ENCODE measurements at places on chromosomes 2 and 18. TPM values are rescaled to one million over a fixed set of nuclear protein-coding genes. Genes with fewer than 3 reads are reported as not detected.

GRCh38 chr18:9244376-9244775 lies 90.2 kb upstream of the TWSG1 start:
- no peak for DNase-seq
- no peak overlapping the region for H3K27ac ChIP-seq
- H3K27me3 ChIP-seq: no peaks in the 10 kb centered on the region
- H3K4me1 ChIP-seq: peaks cover 6% of the 10 kb centered on the region
- peaks cover 3% of the 10 kb centered on the region for H3K36me3 ChIP-seq

DNA sequence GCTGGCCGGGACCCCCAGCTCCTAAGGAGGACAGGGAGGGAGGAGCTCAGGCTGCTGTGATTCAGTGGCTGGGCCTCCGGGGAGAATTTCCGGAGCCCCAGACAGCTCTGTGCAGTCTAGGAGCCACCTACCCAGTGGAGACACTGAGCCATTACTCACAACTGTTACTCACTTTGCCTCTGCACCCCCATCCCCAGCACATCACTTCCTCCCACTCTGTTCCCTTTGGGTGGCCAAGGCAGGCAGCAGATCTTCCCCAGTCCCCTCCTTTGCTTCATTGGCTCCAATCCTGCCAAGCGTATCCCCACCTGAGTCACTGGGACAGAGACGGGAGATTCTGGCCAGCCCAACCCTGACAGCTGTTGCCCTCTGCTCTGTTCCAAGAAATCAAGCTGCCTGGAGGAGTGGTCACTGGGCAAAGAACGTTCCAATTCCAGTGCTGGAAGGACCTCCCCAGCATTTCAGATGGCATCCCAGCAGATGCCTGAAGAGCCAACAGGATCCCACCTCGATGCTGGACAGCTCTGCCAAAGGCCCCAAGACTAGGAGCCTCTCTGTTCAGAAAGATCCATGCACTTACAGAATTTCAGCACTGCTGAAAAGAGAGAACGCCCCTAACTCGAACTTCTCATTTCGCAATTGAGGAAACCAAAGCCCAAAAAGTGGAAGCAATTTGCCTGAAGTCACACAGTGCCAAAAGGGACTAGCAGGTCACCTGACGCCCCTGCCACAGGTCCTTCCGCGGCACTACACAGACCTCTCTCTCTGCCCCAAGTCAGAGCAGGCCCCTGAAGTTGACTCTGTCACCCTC lies 68.3 kb downstream of the TNS1 start:
- no peak for DNase-seq
- no peaks in the 10 kb centered on the region for H3K36me3 ChIP-seq
- peaks cover 24% of the 10 kb centered on the region for H3K4me1 ChIP-seq
- H3K27me3 ChIP-seq: no peaks in the 10 kb centered on the region

DNA sequence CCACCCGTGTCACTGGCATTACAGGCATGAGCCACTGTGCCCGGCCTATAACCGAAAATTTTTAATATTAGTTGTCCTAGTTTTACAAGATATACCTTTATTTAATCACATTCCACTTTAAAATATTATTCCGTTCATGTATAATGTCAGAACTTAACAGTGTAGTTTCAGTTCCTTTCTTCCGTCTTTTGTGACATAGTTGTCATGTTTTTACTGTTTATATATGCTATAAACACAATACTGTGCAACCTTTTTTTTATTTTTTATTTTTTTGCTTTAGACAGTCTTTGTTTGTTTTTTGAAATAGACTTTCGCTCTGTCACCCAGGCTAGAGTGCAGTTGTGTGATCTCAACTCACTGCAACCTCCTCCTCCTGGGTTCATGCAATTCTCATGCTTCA lies 129.5 kb upstream of the TTC27 start:
- H3K4me1 ChIP-seq: no peaks in the 10 kb centered on the region
- no peak for DNase-seq
- H3K27me3 ChIP-seq: no peaks in the 10 kb centered on the region
- H3K4me3 ChIP-seq: no peak overlapping the region
- peaks cover 7% of the 10 kb centered on the region for H3K36me3 ChIP-seq
- H3K27ac ChIP-seq: no peak overlapping the region

DNA sequence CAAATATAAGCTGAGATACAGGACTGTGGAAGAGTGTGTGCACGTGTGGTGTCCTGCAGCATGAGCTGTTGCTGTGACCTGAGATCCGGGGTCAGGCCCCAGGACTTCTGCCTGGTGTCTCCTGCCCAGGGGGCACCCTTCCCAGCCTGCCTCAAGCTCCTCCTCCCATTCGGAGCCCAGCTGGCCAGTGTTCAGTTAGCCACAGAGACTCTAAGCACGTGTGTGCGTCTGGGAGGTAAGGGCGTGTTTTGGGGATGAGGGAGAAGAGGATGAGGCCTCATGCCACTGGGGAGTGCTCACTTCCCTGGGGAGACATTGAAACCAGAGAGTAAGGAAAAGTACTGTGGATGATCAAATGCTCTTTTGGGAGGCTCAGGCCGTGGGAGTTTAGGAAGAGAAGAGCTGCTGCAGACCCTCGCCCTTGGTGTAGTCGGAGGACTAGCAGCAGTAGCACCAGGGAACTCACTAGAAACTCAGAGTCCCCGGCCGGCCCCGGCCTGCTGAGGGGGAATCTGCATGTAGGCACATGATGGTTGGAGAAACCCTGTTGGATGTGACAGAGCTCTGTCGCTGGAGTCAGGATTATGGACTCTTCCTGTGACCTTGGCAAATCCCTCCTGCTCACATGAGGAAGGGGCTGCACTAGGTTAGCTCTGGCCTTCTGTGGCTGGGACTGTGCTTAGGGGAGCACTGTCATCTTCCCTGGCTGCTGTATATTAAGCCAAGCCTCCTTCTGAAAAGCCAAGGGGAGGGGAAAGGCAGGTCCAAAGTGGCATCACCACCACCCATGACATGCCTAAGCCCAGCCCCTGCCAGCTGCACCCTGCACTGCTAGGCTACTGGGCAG lies 231.1 kb downstream of the DYSF start:
- H3K4me1 ChIP-seq: no peaks in the 10 kb centered on the region
- H3K27me3 ChIP-seq: no peaks in the 10 kb centered on the region
- no peak overlapping the region for H3K27ac ChIP-seq
- H3K36me3 ChIP-seq: no peaks in the 10 kb centered on the region
- DNase-seq: no peak
- H3K4me3 ChIP-seq: no peak overlapping the region

DNA sequence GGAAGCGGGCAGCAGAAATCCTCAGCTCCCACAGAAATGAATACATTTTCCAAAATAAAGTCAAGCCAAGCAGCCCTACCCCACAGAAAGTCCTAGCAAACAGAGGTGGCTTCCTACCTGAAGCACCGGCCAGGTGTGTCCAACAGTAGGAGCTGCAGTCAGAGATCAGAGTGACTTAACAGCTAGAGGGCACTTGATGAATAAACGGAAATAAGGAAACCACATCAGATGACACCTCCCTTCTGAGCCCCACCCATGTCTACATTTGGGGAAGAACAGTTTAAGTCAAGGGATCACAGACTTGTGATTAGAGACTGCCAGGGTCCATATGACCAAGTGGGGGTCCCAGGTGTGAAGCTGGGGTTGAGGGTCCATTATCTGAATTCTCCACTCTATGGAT lies at the start of gene CXCR1:
TSS of gene CXCR1 (minus strand) at position 172 of the 400 bp plus-strand sequence. CDS start 1,751 bp downstream, outside the sequence.
- no peak for DNase-seq
- H3K4me1 ChIP-seq: peaks cover 2% of the 10 kb centered on the region
- no peak within 1 kb of the TSS for H3K27ac ChIP-seq
- H3K36me3 ChIP-seq: no peaks in the 10 kb centered on the region

DNA sequence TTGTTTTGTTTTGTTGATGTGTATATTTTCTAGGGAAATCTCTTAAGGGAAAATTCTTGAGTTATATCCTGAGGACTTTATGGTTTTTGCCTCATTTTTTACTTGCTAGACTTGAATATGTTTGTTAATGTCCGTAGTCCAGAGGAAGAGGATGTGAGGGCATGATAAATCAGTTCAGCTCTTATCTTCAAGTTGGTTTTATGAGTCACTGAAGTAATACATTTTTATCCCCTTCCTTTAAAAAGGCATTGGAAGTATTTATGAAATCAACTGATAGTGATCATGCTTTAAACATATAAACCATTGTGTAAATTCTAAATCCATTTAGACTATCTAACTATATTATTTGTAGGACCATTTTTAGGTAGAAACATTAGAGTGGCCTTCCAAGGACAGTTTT lies 43.9 kb upstream of the CYBRD1 start:
- H3K27ac ChIP-seq: no peak overlapping the region
- H3K27me3 ChIP-seq: no peaks in the 10 kb centered on the region
- peaks cover 4% of the 10 kb centered on the region for H3K36me3 ChIP-seq
- DNase-seq: no peak
- peaks cover 6% of the 10 kb centered on the region for H3K4me1 ChIP-seq
- no peak overlapping the region for H3K4me3 ChIP-seq

GRCh38 chr2:150811259-150811855 lies 323.9 kb upstream of the RND3 start:
- no peaks in the 10 kb centered on the region for H3K4me1 ChIP-seq
- no peak overlapping the region for H3K27ac ChIP-seq
- no peak for DNase-seq

DNA sequence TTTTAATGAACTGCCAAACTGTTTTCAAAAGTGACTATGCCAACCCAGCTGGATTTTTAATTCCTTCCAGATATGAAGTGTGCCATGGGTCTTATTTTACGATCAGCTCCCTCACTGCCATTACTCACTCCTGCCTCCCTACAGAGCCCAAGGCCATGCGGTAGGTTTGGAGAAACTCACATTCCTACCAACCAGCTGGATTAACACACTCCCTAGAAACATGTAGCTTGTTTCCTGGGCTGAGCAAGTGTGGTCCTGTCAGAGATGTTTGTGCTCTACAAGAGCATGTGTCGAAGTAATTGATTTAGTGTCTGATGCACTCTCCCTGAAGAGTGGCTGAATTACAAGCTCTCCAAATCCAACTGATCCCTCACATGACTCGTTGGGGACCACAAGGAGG lies 82.5 kb downstream of the SPP2 start:
- H3K36me3 ChIP-seq: peaks cover 2% of the 10 kb centered on the region
- no peaks in the 10 kb centered on the region for H3K4me1 ChIP-seq
- no peak for DNase-seq

GRCh38 chr2:174571669-174572323 lies 25.8 kb downstream of the WIPF1 start:
- H3K27me3 ChIP-seq: no peaks in the 10 kb centered on the region
- H3K4me3 ChIP-seq: no peak overlapping the region
- H3K27ac ChIP-seq: no peak overlapping the region
- DNase-seq: no peak

GRCh38 chr2:137252934-137253333 lies 487.6 kb downstream of the THSD7B start:
- H3K36me3 ChIP-seq: no peaks in the 10 kb centered on the region
- no peaks in the 10 kb centered on the region for H3K27me3 ChIP-seq
- H3K4me3 ChIP-seq: no peak overlapping the region
- DNase-seq: no peak

The NR4A2 gene
- total RNA-seq: 1.5 TPM

The NOSTRIN gene
- total RNA-seq: not detected

The FBXO15 gene
- total RNA-seq: 0.48 TPM

The SERPINB4 gene
- total RNA-seq: 4.3 TPM

The PROC gene
- total RNA-seq: 0.37 TPM

The NIF3L1 gene
- total RNA-seq: 56.5 TPM

The INPP5D gene
- 13.1 TPM for total RNA-seq

The PLEKHM3 gene
- 7.3 TPM for total RNA-seq
